ENCODE measurements at places on chromosomes 1 and 21. TPM values are rescaled to one million over a fixed set of nuclear protein-coding genes. Genes with fewer than 3 reads are reported as not detected.

HPDL gene
- 0.79 TPM for total RNA-seq

CR1L gene
- not detected for total RNA-seq

NOS1AP gene
- 0.10 TPM for total RNA-seq

SPRR1A gene
- not detected for total RNA-seq

GRIK3 gene
- 1.5 TPM for total RNA-seq

SERPINC1 gene
- total RNA-seq = not detected

F5 gene
- 0.27 TPM for total RNA-seq

OR2T2 gene
- total RNA-seq = 3.9 TPM

WDR64 gene
- total RNA-seq = not detected

AGBL4 gene
- total RNA-seq = 0.12 TPM

IGSF9 gene
- total RNA-seq = 0.15 TPM

UBL4B gene
- not detected for total RNA-seq

TMEM125 gene
- not detected for total RNA-seq

SPRR2B gene
- total RNA-seq = not detected

OR2C3 gene
- total RNA-seq = not detected

TMEM51 gene
- total RNA-seq = 0.30 TPM

ACTN2 gene
- not detected for total RNA-seq

FOXD3 gene
- total RNA-seq = not detected

ZMPSTE24 gene
- total RNA-seq = 18.5 TPM

SLC25A24 gene
- total RNA-seq = 25.3 TPM

FCRL6 gene
- 0.19 TPM for total RNA-seq

CLCA4 gene
- not detected for total RNA-seq

TFF3 gene
- total RNA-seq = not detected

S100A7A gene
- not detected for total RNA-seq

CFHR1 gene
- total RNA-seq = not detected

SEC16B gene
- total RNA-seq = 0.10 TPM

KRTAP20-3 gene
- not detected for total RNA-seq

QSOX1 gene
- 16.9 TPM for total RNA-seq

LRRC38 gene
- not detected for total RNA-seq

VTCN1 gene
- total RNA-seq = not detected

GNG4 gene
- total RNA-seq = 0.52 TPM
